ENCODE measurements at places on chromosomes 13 and 19.

DNA sequence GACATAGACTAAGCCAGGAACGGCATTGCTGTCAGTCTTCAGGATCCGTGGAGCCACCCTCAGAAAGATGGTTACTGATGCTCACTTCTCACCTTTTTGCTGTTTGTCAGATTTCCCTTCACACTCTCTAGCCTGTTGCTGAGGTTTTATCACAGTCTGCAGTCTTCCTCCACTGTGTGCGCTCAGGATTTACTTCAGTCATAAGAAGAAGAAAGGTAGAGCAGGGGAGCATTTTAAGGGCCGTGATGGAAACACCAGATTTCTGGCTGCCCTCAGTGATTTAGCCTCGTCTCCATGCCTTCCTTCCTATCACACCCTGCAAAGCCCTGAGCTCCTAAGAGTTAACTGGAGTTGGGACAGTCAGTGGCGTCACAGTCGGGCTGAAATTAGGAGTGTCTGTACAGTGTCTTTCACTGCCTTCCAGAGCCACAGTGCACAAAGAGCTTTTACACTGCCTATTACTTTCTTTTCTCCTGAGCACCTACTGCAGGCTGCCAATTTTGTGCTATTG is 60.0 kb upstream of the GPR183 start:
- no peak for DNase-seq

DNA sequence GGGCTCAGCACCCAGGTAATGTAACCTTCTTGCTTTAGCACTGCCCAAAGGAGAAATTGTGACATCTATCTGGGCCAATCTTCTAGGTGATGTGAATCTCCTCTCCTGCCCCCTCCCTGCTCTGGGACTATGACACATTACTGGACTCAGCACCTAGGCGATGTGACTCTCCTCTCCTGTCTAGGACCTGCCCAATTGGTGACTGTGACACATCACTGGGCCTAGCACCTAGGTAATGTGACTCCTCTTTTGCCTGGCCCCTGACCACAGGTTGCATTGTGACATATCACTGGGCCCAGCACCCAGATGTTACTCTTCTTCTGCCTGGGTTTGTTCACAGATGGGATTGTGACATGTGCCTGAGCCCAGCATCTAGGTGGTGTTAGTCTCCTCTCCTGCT is 45.0 kb downstream of the ZNF85 start:
- no peak for DNase-seq

GRCh38 chr19:31344403-31344802 is 4.8 kb downstream of the TSHZ3 start:
- DNase-seq = no peak

DNA sequence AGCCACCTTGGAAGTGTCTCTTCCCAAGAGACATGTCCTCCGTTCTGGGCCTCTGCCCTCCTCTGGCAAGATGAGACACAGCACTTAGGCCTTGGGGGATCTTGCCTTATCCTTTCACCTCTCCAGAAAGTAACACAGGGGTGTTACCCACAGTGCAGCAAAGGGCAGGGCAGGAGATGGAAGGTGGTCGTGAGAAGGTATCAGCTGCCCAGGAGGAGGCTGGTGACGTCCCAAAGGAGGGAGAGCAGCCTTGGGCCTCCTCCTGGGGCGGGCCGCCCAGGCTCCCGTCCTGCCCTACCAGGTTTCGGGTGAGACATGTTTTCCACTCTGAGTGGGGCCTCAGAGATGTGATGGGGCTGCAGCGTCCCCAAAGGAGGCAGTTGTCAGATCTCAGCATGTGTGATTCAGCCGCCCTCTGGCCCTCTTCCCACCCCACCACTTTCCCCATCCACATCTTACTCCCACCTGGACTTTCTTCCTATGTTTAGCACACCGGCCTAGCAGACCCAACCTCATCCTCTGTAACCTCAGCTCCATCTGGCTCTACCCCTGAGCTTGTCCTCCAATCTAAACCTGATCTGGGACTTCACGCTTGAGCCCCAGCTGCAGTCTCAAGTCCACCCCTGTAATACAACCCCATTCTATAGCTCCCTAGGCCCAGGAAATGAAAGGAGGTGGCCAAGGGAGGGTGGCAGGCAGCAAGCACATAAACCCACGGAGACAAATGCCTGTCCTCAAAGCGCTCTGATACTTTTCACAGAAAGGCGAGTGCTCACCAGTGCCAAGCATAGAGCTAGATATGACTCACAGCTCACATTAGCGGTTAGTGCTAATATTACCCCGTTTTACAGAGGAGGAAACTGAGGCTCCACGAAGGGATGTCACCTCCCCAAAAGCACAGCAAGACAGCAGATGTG is 9.3 kb downstream of the POU2F2 start:
- DNase-seq = no peak

GRCh38 chr13:113489171-113489548 is 1.4 kb downstream of the DCUN1D2 start:
- no peak for DNase-seq

GRCh38 chr13:98965325-98965724 is 12.5 kb downstream of the DOCK9 start:
- DNase-seq = no peak

- DNase-seq = no peak
Observed at GRCh38 chr19:2199861-2200623, 36.1 kb downstream of the PLEKHJ1 start.

- DNase-seq = no peak
Observed at GRCh38 chr13:23574421-23575145, 4.4 kb downstream of the TNFRSF19 start.

DNA sequence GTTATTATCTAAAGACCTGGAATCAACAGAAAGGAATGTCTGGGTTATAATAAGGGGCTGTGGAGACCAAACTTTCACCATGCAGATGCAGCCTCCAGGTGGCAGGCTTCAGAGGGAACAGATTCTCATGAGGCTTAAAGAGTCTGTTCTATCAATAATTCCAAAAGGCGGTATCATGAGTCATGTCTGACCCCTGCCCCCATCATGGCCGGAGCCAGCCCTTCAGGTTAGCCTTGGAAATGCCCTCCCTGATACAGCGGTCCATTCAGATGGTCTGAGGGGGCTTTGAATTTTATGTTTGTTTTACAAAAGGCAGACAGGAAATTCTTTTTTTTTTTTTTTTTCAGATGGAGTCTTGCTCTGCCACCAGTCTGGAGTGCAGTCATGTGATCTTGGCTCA is 21.7 kb upstream of the LAMP1 start:
- DNase-seq = peak; percentile 14

DNA sequence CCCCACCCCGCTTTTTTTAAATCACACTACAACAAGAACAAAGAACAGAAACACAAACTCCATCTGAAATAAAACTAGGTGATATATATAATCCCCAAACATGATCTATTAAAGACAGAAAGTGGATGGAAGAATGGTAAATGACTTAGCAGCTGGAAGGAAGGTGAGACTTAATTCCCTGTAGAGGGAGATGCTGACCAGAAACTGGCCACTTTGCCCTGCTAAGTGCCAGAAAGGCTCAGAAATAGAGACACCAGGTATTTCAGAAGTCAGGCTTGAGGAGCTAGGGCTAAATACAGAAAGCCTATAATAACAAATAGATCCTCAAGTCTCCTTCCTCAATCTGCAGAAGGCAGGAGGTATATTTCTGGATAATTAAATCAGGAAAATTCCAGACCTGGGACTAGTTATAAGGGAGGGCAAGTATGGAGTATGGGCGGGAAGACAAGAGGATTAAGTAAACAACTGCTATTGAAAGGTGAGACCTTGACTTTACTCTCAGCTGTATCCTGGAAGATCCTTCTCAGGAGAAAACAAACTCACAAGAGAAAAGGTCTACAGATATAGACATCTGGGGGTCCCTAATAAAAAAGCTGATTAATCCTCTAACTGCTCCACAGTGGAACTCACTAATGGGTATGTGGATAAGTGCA is 32.2 kb downstream of the MTRF1 start:
- no peak for DNase-seq

DNA sequence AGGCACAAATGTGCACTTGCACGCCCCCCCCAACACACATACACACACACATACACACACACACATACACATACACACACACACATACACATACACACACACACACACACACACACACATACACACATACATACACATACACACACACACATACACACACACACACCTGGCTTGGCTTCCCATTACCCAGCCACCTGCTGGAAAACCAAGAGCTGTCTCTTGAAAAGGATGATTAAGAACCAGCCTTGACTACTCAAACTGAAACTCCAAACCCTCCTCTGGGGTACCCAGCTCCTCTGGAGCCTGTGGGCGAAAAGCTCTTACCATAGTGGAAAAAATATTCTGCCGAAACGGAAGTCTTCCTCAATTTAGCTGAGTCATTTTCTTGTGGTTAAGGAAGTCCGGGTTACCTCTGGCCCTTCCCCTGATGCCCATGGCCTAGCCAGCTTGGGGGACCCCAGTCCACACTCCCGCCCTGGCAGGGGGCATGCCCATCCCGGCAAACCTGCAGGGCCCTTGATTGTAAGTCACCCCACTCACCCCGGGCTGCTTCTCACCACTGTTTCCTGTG is 21.9 kb downstream of the CEBPA start:
- no peak for DNase-seq

- no peak for DNase-seq
Observed at GRCh38 chr13:73717632-73718031, 416.6 kb downstream of the KLF12 start.

DNA sequence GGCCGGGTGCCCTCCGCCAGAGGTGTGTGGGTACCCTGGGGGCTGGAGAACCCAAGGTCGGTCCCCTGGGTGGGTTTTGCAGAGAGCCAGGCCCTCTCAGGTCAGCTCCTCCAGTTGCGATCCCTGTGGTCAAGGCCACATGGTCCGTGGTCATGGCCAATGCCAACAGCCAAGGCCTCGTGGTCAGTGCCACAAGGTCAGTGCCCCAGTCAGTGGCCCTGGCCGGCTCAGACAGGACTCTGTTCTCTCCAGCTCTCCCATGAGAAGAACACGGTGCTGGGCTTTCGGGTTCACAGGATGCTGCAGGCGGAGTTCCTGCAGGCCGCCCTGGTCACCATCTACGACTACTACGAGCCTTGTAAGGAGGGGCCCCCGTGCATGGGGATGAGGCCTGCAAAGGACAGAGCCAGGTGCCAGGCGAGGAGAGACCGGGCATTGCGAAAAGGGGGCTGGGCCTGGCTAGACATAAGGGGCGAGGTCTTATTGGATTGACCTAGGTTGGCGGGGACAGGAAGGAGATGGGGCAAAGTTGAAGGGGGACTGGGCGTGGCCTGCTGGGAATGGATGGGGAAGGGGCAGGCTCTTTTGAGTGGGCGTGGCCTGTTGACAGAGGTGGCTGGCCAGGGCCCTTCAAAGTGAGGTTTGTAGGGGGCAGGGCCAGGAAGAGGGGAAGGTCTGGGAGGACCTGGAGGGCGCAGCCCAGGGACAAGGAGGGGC is 15.2 kb upstream of the SHFL start:
- no peak for DNase-seq

GRCh38 chr13:28582225-28582891 is 76.6 kb upstream of the POMP start:
- DNase-seq = no peak

GRCh38 chr19:6754136-6754535 is 13.1 kb downstream of the SH2D3A start:
- no peak for DNase-seq

DNA sequence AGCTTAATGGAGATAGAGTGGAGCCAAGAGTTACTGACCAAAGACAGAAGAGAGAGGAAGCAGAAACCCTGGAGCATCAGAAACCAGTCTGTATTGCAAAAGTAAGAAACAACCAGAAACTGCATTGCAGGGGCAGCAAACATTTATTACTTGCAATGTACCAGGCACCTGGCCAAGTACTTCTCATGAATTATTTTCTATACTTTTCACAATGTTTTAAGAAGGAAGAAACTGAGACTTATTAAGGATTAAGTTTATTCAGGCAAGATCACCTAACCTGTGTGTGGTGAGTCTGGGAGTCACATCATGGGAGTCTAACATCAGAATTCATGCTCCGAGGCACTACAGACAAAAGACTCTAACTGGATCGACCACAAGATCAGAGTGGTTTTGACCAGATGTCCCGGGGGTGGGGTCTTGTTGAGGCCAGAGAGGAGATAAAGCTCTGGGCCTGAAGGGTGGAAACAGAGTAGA is 47.4 kb downstream of the TNFRSF19 start:
- DNase-seq = peak; percentile 45
